ENCODE measurements at places on chromosomes 7 and 10.

GRCh38 chr10:77566914-77567566 is 70.6 kb downstream of the KCNMA1 start:
- no peak for DNase-seq
- H3K4me1 ChIP-seq = peaks cover 21% of the 10 kb centered on the region
- H3K27me3 ChIP-seq = no peaks in the 10 kb centered on the region
- no peak overlapping the region for H3K4me3 ChIP-seq
- H3K36me3 ChIP-seq = no peaks in the 10 kb centered on the region
- no peak overlapping the region for H3K27ac ChIP-seq

DNA sequence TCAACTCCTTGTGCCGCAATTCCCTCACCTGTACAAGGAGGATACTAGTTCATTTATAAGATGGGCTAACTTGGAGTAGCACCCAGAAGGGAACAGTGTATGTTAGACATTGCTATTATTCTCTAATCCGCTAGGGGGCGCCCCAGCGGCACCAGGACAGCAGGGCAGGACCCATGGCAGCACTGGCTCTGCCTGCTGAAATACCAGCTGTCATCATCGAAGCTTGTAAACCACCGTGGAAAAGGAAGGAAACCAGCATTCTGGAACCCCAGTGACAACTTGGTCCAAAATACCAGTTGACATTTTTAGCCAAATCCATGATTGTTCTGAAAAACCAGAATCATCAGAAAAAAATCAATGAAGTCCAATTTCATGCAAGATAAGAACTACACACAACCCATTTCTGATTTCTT is 134.4 kb downstream of the ITGA8 start:
- H3K4me1 ChIP-seq = no peaks in the 10 kb centered on the region
- peak; percentile 41 for DNase-seq
- no peak overlapping the region for H3K27ac ChIP-seq
- H3K27me3 ChIP-seq = no peaks in the 10 kb centered on the region
- no peaks in the 10 kb centered on the region for H3K36me3 ChIP-seq

GRCh38 chr7:23927709-23928417 is 217.8 kb downstream of the STK31 start:
- no peaks in the 10 kb centered on the region for H3K27me3 ChIP-seq
- H3K4me3 ChIP-seq = no peak overlapping the region
- H3K4me1 ChIP-seq = no peaks in the 10 kb centered on the region
- no peak overlapping the region for H3K27ac ChIP-seq

GRCh38 chr10:28278842-28279241 is 24.0 kb downstream of the MPP7 start:
- no peak for DNase-seq
- no peaks in the 10 kb centered on the region for H3K36me3 ChIP-seq
- H3K4me3 ChIP-seq = no peak overlapping the region
- no peaks in the 10 kb centered on the region for H3K4me1 ChIP-seq
- H3K27me3 ChIP-seq = no peaks in the 10 kb centered on the region
- H3K27ac ChIP-seq = no peak overlapping the region

DNA sequence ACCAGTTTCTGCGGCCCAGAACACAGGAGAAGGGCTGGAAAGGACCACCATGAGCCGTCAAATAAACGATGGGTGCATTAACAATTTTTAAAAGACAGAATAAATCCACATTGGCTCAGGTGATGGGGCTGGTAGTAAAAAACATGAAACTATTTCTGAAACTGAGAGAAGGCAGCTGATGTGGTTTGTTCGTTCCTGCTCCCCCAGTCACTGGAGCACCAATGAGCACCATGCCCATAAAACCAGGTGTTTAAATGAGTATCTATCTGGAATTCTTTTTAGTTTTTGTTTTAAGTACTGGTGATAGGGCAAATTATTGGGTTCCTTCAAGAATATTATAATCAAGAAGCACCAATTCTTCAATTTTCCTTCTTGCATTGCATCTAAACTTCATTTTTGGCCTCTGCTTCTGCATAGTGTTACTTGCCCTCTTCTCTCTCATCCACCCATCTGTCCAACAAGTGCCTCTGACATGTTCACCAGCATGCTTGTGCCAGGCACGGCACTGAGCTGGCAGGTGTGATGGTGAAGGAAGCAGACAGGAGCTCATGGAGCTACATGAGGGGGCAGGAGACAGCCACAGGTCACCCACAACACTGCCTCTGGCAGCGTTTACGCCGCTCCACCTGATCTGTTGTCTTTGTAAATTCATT is 65.5 kb downstream of the LARP4B start:
- no peak overlapping the region for H3K27ac ChIP-seq
- H3K36me3 ChIP-seq = peaks cover 24% of the 10 kb centered on the region
- no peaks in the 10 kb centered on the region for H3K4me1 ChIP-seq
- DNase-seq = no peak

GRCh38 chr10:77741746-77742145 is 104.1 kb upstream of the KCNMA1 start:
- H3K4me3 ChIP-seq = no peak overlapping the region
- H3K36me3 ChIP-seq = no peaks in the 10 kb centered on the region
- no peaks in the 10 kb centered on the region for H3K4me1 ChIP-seq
- DNase-seq = no peak

- DNase-seq = no peak
- no peak overlapping the region for H3K4me3 ChIP-seq
These were observed 94.3 kb downstream of the OSBPL3 start for GRCh38 chr7:24885716-24886115.

- H3K36me3 ChIP-seq = peaks cover 14% of the 10 kb centered on the region
- no peak overlapping the region for H3K27ac ChIP-seq
- no peak overlapping the region for H3K4me3 ChIP-seq
These were observed 97.9 kb downstream of the DOCK1 start for GRCh38 chr10:127003032-127003685.

- peaks cover 33% of the 10 kb centered on the region for H3K36me3 ChIP-seq
- H3K27ac ChIP-seq = no peak overlapping the region
- H3K27me3 ChIP-seq = no peaks in the 10 kb centered on the region
- peaks cover 43% of the 10 kb centered on the region for H3K4me1 ChIP-seq
- no peak overlapping the region for H3K4me3 ChIP-seq
These were observed 46.9 kb downstream of the JAKMIP3 start for GRCh38 chr10:132112611-132113010.

Data from spinal cord (tissue), 10 donors.